AG04450 (cell line): ENCODE measurements at places on chromosomes 6 and 20.

- DNase-seq: no peak
These were observed 14.5 kb downstream of the OR2B2 start for GRCh38 chr6:27897580-27898206.

DNA sequence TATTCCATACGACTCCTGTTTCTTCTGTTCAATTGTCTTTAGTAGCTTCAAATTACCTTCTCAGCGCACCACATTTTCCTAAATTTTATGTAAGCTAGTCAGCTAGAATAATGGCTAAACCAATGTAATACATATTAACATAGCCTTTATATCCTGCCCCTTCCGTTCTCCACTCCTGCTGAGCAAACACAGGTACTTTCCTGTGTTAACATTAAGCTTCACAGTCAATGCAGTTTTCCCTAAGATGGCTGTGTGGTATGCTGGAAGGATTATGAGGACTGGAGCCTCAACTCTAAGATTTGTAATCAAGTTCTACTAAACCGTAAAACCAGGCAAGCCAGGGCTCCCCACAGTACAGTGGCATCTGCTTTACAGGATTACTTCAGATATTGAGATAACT lies 29.4 kb downstream of the HTR1B start:
- DNase-seq: no peak

DNA sequence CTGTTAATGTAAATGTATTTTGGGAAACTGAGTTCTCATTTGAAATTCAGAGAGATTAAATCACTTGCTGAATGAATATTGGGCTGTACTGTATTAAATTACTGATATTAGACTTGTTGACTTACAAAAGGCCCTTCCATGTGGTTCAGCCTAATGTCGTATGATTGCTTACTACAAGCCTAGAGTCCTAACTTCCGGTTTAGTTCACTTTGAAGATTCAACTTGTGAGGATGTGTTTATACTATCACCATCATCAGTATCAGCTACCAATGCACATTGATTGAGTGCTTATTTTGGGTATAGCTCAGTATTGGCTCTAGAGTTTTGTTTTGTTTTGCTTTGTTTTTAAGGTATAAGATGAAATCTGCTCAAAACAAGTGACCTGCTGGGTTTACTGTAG lies 48.3 kb downstream of the FAM217A start:
- DNase-seq: no peak

GRCh38 chr6:80173411-80173810 lies 66.9 kb downstream of the BCKDHB start:
- DNase-seq: no peak

DNA sequence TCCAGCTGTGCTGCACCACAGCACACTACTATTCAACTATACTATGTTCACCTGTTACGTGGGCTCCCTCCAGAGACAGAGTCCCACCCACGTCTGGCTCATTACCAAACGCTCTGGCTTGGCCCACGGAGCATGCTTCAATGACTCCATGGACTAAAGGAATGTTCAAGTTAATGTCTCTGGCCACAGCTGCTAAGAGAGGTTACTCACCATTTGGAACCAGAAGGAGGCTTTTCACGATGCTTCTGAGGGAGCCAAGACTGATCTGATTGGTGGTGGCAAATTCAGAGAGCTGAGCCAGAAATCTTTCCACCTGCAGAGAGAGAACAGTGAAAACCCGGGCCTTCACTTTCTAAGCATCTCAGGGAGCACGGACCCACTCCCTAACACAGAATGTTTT lies 15.6 kb downstream of the COMMD7 start:
- peak; percentile 67 for DNase-seq

- DNase-seq: no peak
These were observed 37.5 kb upstream of the FUT9 start for GRCh38 chr6:95978230-95978629.

GRCh38 chr6:107330168-107330567 lies 129.2 kb downstream of the PDSS2 start:
- no peak for DNase-seq

- peak; percentile 16 for DNase-seq
These were observed 43.0 kb downstream of the PRDM1 start for GRCh38 chr6:106128981-106129781.

DNA sequence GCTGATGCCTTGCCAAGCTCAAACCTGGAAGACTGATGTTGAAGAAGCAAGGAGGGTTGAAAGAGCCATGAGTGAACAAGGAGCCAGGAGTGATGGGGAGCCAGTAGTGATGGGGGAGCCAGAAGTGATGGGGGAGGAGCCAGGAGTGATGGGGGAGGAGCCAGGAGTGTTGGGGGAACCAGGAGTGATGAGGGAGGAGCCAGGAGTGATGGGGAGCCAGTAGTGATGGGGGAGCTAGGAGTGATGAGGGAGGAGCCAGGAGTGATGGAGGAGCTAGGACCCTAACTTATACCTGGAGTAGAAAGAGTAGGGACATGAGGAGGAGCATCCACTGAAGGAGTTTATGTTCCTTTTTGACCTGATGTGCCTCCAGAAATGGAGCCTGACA lies 14.6 kb upstream of the CD93 start:
- DNase-seq: no peak

DNA sequence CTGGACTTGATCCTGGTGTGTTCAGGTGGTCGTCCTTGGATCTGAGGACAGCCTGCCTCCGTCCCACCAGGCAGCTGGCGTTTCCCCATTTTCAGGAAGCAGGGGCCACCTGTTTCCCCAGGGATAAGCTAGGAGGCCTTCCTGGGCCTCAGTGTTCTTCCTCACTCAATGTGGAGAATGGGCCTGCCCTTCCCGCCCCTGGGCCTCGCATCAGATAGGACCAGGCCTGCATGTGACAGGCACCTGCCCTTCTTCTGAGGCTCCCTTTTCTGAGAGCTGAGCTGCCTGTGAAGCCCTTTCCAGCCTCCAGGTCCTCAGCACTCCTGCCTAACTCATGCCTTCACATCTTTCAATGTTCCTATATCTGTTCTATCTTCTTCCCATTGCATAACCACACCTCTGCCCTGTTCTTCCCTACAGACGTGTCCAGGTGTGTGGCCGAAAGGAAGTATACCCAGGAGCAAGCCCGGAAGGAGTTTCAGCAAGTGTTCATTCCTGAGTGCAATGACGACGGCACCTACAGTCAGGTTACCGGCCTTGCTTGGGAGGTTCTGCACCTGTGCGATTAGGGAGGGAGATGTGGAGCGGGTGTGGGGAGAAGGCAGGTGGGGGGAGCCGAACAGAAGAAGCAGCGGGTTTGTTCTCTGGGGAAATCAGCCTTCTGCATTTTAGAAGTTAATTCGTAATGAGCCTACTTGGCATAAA lies 85.1 kb downstream of the SMOC2 start:
- no peak for DNase-seq
